ENCODE measurements at places on chromosomes 7 and 10.

DNA sequence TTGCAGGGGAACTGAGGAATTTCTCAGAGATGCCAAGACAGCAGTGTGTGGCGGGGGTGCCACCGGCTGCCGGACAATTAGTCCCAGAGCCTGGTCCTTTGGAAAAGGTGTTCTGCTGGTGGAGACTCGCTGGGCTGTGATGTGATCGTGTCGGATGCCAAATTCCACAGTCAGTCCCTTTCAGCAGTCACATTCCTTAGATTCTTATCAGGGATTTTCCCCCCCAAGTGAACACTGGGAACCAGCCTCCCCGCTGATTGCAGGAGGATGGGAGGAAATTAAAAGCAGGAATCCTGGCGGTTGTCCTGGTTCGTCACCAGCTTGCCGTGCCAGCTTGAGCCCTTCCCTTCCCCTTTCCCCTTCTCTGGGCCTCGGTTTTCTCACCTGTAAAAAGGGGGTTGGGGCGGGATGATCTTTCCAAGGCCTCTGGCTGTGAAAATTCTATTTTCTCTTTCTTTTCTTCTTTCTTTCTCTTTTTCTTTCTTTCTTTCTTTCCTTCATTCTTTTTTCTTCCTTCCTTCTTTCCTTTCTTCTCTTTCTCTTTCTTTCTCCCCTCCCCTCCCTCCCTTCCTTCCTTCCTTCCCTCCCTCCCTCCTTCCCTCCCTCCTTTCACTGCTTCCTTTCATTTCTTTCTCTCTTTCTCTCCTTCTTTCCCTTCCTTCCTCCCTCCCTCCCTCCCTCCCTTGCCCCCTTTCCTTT, 39.6 kb downstream of the COL26A1 start:
- DNase-seq, result peak; percentile 95

DNA sequence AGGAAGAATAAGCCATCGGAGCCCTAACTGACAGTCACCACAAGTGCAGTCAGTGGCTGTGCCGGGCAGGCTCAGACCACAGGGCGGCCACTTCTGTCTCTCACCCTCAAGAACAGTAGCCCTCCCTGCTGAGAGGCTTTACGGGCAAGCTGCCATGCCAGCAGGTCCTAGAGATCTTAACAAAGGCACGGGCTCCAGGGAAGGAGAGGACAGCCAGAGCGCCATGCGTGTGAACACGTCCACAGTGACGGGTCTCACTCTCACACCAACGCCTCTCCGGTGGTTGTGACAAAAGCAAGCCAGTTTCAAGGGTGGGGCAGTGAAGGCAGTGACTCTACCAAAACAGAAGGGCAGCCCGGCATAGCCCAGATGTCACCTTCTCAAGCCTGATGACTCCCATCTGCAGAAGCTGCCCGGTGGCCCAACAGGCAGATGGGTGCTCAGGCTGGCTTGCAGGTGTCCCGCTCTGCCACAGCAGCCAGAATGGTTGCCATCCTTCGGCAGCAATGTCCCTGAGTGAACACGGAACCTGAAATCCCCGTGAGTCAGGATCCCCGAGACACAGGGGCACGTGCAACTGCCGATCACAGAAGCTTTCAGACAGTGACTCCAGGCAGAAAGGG, 102.0 kb downstream of the FAM53B start:
- DNase-seq, result no peak

GRCh38 chr7:79452495-79453265, 787 bp downstream of the MAGI2 start:
- DNase-seq, result no peak

DNA sequence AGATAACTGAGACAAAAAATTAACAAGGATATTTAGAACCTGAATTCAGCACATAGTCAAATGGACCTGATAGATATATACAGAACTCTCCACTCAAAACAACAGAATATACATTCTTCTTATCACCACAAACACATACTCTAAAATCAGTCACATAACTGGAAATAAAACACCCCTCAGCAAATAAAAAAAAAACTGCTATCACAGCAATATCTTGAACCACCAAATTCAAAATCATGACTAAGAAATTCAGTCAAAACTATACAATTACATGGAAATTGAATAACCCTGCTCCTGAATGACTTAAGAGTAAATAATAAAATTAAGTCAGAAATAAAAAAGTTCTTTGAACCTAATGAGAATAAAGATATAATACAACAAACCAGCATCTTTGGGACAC, 30.0 kb upstream of the ZNF722 start:
- DNase-seq, result no peak

DNA sequence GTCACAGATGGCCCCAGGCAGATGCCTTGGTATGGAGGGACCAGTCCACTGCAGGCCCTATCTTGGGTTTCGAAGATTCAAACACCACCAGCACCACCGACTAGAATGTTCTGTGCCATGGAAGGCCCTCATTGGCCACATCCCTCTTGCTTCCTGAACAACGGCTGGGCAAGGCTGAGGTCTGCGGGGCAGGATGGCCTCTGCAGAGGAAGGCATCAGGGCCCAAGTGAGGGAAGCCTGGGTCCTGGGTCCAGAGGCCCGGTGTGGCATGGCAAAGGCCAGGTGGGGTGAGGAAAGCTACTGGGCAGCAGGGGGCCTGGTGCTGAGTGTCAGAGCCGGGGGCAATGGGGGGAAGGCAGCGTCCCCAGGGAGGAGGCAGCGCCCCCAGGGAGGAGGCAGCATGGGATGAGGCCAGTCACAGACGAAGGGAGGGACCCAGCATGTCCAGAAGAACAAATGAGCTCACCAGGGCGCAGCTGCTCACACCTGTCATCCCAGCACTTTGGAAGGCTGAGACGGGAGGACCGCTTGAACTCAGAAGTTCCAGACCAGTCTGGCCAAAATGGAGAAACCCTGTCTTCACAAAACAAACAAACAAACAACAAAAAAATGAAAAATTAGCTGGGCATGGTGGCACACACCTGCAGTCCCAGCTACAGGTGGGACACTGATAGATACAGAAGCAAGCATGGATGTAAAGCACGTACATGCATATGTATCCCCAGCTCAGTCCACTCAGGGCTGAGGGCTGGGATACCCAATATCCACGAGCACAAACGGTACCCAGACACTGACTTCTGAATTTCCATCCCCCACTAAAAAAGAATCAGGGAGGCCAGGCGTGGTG, 64.4 kb downstream of the PROSER2 start:
- no peak for DNase-seq

DNA sequence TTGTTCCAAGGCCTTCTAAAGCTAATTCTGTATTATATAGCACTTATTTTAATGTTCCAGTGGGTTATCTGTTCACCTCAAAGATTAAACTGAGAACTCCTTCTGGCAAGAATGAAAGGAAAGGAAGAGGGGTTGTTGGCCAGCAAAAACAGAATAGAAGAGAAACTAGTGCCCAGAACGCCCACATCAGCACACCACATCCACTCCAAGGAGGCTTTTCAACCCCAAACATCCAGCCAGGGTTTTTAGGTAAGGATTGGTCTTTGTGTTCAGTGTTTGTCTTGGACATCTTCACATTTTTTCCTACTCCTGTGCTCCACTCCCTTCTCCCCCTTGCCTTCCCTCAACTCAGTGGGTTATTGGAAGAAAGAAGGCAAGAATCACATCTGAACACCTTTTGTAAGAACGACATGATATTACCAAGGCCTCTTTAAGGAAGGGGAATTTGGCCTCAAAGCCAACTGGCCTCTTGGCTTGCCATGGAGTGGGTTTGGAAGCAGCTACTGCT, 55.8 kb downstream of the BICC1 start:
- no peak for DNase-seq

- no peak for DNase-seq
Measured at GRCh38 chr10:6349846-6350535, 147.3 kb downstream of the PFKFB3 start.

- no peak for DNase-seq
Measured at GRCh38 chr7:101977249-101977648, 159.8 kb downstream of the CUX1 start.

DNA sequence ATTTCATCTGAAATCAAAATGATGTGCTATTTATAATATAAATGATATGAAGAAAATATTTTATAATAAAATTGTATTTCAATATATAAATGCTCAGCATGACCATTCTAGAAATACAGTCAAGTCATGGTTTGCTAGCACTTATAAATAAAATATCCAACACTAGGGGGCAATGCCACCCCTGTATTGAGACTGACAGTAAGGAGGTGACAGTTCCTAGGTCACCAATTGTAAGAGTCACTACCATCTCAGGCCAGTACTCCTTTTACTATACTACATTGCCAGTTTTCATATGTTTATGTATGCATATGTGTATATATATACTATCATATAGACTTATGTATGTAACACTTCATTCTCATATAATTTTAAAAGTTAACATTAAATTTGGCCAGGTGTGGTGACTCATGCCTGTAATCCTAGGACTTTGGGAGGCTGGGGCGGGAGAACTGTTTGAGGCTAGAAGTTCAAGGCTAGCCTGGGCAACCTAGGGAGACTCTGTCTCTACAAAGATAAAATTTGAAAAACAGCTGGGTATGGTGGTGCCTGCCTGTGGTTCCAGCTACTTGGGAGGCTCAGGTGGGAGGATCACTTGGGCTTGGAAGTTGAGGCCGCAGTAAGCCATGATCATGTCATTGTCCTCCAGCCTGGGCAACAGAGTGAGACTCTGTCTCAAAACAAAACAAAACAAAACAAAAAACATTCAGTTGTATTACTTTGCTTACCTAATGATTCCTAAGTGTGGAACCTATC, 2.4 kb upstream of the CNOT4 start:
- DNase-seq, result peak; percentile 65

DNA sequence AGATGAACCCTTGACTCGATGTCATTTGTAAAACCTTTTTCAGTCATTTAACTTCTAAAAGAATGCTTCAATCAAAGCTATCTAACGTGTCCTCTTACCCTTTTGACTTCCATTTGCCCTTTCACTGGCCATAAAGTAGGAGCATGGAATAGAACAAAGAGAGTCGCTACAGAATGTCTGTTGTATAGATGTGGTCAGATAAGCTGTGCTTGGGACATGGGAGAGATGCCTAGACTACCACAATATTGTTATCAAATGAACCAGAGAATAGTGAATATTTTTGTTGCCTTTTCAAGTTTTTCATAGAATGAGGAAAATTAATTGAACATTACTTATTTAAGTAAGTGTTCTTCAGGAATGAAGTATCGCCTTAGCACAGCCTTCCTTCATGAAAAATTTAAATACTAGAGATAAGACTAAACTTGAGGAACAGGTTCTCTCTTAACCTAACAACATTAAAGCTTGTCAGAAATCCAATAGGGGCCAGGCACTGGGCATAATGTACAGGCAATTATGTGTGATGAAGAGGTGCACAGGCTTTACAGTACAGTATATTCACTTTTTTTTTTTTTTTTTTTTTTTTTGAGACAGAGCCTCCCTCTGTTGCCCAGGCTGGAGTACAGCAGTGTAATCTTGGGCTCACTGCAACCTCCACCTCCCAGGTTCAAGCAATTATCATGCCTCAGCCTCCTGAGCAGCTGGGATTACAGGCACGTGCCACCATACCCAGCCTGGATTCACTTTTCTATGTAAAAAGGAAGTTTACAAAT, 7.5 kb upstream of the KMT2E start:
- DNase-seq, result no peak

DNA sequence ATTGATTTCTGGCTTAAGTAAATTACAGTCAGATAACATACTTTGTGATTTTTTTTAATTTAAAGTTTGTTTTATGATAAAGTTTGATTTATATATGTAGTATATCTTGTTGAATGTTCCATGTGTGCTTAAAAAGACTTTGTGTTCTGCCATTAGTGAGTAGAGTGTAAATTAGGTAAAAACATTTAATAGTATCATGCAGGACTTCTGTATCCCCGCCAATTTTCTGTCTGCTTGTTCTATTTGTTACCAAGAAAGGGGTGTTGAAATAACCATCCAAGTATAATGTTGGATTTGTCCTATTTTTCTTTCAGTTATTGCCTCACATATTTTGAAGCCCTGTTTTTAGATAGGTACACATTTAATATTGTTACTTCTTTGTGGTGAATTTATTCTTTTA, 172.1 kb downstream of the CAMK1D start:
- DNase-seq, result no peak

GRCh38 chr7:40200791-40201190, 66.0 kb downstream of the SUGCT start:
- DNase-seq, result peak; percentile 73

- DNase-seq, result no peak
Measured at GRCh38 chr10:89257581-89257980, 6.0 kb upstream of the LIPA start.

GRCh38 chr7:10100572-10100971, 873.1 kb upstream of the PHF14 start:
- no peak for DNase-seq

GRCh38 chr10:70510904-70511303, 32.3 kb downstream of the PALD1 start:
- DNase-seq, result no peak

DNA sequence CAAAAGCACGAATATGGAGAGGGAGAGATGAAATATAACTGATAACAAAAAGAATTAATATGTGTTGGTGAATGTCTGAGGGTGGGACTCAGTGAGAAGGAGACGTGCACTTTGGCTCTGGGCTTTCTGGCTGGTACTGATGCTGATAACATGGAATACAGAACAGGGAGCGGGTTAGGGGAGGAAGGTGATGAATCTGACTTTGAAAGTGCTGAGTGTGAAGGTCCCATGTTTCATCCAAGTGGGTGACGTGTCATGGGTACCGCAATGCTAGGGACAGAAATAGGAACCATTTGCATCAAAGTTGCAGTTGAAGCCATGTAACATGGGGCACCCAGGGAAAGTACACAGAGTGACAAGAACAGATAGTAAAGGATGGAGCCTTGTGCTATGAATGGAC, 236.6 kb upstream of the MYO3A start:
- no peak for DNase-seq

- peak; percentile 60 for DNase-seq
Measured at GRCh38 chr10:70694418-70695141, 22.3 kb downstream of the ADAMTS14 start.

DNA sequence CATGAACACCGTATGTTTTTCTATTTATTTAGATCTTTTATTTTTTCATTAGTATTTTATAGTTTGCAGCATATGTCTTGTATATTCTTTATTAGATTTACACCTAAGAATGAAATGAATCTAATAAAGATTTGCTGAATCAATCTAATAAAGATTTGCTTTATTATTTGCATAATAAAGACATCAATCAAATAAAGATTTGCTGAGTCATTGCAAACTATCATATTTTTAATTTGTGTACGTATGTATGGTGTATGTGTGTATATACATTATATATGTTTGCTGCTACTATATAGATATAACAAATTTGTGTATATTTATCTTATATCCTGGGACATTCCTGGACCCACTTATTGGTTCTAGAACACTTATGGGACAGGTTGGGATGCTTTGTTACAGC, 147.5 kb downstream of the PTN start:
- no peak for DNase-seq

DNA sequence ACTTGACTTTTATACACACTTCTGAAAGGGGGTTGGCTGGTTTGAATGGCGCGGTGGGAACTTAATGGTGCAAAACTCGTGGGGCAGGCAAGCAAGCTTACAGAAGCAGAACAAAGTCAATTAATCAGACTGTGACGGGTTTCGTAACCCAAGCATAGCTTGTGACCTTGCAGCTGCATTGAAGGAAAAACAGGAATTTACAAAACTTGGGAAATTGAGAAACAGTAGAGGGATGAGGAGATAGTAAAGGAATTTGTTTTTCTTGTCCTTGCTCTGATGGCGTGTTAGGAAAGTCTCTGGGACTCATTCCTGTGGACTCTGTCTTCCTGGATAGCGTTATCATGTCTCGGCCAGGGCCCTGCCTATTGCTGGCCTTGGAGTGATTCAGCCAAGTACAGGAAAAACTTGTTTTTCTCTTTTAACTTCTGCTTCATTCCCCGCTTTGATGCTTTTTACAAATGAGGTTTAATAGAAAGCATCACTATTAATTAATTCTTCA, 220.0 kb upstream of the KCND2 start:
- DNase-seq, result peak; percentile 8

GRCh38 chr10:16776896-16777295, 40.3 kb downstream of the RSU1 start:
- DNase-seq, result peak; percentile 37
